ENCODE measurements at places on chromosomes 7 and 10.

GRCh38 chr7:136523571-136523970, 344.9 kb upstream of the CHRM2 start:
- no peak for ATAC-seq

DNA sequence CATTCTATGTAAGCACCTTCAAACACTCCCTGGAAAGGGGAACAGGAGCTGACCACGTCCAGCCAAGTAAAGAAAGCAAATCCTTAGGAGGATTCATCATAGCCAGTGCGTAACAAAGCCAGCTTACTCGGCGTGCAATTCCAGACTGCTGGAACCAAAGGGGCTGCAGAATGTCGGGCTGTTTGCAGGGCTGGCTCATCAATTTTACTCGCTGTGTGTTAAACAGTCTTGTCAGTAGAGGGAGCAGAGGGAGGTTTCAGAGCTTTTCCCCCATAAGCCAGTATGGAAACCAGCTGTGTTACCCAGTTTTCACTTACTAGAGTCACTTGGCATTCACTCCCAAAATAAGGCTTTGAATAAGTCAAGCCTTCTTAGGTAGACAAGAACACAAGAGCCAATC, 127.1 kb downstream of the KMT2E start:
- ATAC-seq: peak; percentile 86

GRCh38 chr10:107442035-107442505, 277.6 kb upstream of the SORCS1 start:
- peak; percentile 99 for ATAC-seq

- peak; percentile 89 for ATAC-seq
Measured at GRCh38 chr10:76558996-76559891, 1078.4 kb downstream of the KCNMA1 start.

DNA sequence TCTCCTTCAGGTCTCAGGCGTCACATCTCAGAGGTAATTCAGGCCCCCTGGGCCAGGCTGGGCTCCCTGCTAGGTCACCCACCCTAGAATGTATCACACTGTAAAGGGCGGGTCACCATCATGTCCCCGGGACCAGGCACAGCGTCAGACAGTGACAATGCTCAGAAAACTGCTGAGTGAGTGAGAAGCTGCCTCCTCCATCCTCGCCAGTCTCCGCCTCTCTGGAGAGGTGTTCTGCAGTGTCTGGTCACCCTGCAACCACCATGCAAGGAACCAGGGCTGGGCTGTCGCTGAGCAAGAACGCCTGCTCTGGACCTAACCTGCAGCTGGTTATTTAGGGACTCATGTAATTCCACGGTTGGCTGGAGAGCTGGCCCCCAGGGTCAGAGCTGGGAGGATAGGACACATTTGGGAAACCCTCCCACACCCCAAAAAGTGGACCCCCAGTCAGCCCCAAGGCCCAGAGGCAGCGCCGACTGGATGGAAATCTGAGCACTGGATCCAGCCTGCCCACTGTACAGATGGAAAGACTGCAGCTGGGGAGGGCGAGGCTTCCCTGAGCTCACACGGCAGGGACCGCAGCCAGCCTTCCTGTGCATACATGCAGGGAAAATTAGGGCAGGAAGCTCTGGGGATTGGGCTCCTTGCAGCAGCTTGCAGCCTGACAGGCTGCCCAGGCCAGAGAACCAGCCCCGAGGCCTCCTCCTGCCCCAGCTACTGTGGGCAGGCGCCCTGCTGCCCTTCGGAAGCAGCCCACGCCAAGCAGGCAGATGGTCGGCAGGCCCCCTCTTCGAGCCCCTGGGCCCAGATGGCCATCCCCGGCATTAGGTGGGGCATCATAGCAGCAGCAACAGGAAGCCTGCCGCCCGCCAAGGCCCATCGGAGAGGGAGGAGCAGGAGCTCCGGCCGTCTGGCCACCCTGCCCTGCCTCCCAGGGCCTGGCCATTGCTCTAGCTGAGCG, 105.4 kb upstream of the ZMIZ1 start:
- ATAC-seq: peak; percentile 14

DNA sequence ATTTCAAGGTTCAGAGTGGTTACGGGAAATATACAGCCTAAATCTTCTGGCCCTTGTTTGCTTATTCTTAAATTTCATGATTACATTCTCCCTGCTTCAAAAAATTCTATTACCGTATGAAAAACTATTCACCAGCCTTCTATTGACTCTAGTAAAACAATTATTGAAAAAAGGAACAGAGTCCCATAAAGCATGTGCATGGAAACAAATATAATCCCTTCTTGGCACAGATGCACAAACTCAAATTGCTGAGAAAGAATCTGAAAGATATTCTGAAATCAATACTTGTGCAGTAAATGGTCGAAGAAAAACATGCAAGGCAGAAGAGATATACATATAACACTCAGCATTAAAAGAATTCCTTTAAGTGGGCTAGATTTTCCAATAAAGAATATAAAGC, 83.6 kb downstream of the LRRN3 start:
- no peak for ATAC-seq

- ATAC-seq: no peak
Measured at GRCh38 chr10:11602358-11602757, 9.1 kb downstream of the USP6NL start.

All from SK-N-SH treated with all-trans-retinoic acid at 6 μM for 48 hours (cell line).